ENCODE measurements at places on chromosomes 6 and 20.

- no peak for DNase-seq
Observed at GRCh38 chr20:59575653-59576052, 28.7 kb upstream of the PHACTR3 start.

DNA sequence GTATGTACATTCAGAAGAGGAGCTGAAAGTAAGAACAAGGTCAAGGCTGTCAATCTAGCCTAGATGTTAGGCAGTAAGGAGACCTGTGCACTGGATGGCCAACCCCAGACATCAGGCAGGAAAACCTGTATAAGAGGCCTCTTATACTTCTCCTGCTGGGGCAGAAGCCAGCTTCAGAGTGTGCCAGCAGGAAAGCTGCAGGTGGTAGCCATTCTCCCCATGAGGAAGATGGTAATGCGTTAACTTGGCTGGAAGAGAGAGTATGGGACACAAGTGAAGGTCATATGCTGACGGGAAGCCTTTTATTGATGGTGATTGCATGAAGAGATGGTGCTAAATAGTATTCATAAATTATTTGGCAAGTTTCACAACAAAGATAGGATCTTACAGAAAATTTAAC, 20.6 kb downstream of the NHLRC1 start:
- DNase-seq, result no peak

DNA sequence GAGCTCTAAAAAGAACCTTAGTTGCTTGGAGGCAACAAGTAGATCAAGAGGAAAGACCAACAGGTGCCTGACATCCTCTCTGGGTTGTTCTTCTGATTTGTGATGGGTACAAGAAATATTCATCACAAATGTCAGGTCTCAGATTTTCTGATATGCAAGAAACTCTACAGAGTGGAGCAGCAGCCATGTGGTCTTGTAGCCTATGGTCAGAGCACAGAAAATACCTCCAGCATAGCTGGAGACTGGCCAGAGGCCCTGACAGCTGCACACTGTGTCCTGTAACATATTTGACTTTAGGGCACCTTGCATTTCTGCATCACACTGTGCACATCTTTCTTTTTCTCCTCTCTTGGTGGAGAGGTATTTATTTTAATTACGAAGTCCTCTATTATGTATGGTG, 116.3 kb downstream of the GMPR start:
- no peak for DNase-seq

DNA sequence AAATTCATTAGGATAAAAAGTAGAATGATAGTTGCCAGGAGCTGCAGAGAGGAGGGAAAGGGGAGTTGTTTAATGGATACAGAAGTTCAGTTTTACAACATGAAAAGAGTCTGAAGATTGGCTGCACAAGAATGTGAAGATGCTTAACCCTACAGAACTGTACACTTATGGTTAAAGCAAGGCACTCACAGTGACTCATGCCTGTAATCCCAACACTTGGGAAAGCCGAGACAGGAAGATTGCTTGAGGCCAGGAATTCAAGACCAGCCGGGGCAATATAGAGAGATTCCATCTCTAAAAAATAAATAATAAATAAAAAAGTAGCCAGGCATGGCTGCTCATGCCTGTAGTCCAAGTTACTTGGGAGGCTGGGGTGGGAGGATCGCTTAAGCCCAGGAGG, 174.0 kb downstream of the TASP1 start:
- no peak for DNase-seq

- no peak for DNase-seq
Observed at GRCh38 chr20:2699775-2700413, 7.3 kb downstream of the EBF4 start.

DNA sequence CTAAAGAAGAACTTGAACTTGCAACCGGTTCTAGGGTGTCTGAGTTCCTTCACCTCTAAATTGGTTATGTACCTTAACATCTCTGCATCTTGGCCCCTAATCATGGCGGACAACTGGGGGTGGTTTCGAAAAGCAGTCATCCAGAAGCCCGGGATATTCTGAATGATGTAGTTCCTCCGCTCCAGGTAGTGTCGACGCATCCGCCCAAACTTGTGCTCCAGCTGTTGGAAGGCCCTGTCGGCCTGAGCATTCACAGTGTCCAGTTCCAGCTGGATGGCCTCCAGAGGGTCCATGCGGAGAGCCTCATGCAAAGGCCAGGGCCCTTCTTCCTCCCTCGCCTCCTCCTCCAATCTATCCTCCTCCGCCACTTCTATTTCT, 887 bp downstream of the TSPYL1 start:
- DNase-seq, result no peak

Data from GM20000 (cell line).